Gastroesophageal sphincter (tissue), 4 donors: ENCODE measurements at places on chromosomes 6 and 20. TPM values are rescaled to one million over a fixed set of nuclear protein-coding genes. Genes with fewer than 3 reads are reported as not detected.

GRCh38 chr6:79763301-79763700, 132.2 kb downstream of the SH3BGRL2 start:
- ATAC-seq = no peak

DNA sequence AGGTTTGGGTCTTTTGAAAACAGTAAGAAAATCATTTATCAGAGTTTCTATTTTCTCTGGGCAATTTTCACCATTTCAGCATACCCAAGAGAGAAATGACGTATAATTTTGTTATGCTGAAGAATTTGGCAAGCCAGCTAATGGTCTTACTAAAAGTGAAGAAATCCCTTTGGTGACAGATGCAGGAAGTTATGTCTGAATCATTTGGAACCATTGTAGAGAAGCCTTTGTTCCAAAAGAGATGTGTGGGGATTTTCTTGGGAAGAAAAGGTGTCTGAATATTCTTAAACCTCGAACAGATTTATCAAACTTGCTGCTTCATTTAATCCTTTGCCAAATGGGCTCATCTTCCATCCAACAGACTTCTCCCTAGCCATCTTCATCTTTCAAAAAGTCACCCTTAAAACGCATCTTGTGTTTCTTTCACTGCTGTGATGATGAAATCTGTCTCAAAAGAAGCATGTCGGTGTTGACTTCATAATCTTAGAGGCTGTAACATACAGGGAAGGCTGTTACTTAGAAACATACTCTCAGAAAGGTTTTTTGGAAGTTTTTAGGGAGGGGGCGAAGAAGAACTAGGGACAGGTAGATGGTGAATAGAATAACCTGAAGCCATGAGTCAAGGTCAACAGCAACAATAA, 39.5 kb downstream of the CITED2 start:
- ATAC-seq = peak; percentile 87

DNA sequence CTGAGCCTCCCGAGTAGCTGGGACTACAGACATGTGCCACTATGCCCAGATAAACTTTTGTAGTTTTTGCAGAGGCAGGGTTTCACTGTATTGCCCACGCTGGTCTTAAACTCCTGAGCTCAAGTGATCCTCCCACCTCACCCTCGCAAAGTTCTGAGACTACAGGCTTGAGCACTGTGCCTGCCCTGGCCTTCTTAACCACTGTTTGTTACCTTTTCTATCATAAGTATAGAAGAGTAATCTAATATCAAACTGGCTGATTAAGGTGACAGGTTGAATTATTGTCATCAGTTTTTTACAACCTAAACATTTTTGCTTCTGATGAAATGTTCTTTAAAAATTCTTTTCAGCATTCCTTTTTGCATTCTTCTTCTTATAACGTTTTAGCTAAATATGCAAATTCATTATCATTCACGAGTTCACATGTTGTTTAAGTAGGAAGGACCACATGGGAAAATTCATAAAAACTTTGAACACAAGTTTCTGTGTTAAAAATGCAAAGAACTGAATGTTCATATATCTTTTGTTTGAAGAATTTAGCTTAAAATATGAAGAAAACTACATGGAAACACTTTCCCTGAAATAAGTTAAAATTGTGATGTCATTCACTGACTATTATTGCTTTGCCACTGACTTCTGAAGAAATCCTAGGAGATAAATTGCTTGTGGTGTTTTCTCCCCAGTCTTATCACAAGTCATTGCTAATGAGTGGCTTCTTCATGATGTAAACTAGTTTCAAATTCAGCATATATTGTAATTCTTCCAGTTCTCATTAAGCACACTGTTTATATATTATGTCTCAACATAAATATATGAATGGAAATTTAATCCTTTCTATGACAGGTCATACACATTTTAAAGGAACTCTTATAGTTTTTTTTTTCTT, 106.7 kb downstream of the ADGRB3 start:
- no peak for ATAC-seq

DNA sequence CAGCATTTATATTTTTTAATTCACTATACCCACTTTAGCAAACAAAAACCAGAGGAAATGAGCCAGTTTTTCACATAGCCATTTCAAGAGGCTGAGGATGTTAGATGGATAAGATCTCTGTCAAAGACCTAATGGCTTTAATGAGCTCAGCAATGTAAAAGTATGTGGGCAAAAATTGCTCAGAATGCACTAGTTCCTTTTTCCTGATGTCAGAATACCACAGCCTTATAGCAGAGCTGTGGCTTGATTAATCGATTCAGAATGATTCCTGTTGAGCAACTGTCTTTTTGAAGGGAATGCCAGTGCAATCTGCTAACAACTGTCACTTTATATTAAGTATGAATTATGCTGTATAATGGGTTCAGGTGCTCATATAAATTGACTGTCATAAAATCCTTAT, 100.6 kb upstream of the HIVEP1 start:
- ATAC-seq = no peak

- ATAC-seq = no peak
Measured at GRCh38 chr6:34657037-34657306, 39.6 kb downstream of the ILRUN start.

- no peak for ATAC-seq
Measured at GRCh38 chr20:49353348-49353747, 75.5 kb upstream of the ZNFX1 start.

DNA sequence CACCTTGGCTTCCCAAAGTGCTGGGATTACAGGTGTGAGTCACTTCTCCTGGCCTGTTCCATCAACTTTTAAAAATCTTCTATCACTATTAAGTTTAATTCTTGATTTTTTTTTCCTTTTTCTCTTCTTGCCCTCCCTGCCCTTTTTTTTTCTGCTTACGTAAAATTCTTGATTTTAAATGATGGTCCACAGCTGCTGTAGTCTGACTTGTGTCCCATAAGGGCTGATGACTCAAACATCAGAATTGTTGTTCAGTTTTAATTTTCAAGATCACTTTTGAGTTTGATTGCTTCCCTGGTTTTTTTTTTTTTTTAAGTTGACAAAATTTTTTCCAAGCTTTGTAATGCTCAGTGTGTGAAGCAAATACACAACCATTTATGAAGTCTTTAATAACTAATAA, 61.9 kb downstream of the CBFA2T2 start:
- ATAC-seq = peak; percentile 67

- ATAC-seq = no peak
Measured at GRCh38 chr6:145147559-145147958, 587.8 kb downstream of the EPM2A start.

- no peak for ATAC-seq
Measured at GRCh38 chr6:67976486-67976885, 658.6 kb upstream of the ADGRB3 start.

DNA sequence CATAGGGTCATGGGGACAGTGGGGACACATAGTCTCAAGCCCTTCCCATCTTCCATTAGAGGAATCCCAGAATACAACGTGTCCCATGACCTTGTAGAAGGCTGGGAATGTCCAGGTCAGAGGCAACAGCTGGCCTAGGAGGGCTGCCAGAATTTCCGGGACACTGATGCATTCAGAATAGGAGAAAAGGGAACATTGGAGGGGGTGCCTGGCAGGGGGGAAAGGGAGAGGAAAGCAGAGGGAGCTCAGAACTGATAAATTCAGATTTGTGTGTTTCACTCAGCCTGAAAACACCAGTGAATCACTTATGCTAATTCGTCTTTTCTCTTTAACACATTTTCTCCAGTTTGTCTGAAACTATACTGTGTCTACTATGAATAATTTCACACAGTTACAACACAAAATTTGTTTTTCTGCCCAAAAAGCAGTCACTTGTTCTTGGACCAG, 35.5 kb upstream of the BMP2 start:
- ATAC-seq = peak; percentile 74

DNA sequence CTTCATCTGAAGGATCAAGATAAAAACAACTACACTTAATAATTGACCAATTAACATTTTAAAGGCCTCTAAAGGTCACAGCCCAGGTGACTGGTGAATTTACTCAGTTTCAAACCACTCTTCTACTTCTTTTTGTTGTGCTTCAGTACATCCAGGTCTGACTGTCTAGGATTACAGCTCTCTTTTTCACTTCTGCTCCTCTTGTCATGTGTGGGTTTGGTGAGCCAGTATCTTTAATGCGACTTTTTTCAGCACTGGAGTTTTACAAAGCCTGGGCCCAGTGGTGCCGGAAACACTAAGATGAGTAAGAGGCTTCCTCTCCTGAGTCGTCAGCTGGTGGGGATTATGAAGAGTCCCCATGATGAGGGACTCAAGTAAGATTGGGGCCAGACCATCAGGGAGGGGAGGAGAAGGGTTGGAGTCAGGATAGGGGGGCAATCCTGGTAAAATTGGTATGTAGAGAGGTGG, 27.0 kb downstream of the HECA start:
- ATAC-seq = no peak

DNA sequence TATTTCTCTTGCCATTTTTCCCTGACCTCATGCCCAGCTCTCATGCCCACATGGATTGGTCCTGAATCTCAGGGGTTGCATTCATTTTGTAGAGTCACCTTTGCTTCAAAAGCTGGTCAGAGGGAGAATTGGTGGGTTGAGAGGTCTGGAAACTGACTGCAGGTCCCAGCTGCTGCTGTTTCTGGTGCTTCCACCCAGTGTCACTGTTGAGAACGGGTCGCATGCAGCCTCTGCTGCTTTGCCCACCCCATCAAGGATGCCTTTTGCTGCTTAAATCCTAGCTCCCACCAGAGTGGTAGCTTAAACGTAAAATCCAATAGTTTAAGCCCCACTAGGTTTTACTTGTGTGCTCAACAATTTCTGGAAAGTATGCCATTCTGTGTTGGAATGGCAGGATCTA, 211.4 kb upstream of the TSHZ2 start:
- no peak for ATAC-seq

- no peak for ATAC-seq
Measured at GRCh38 chr6:17985934-17986655, 1.3 kb downstream of the KIF13A start.

GRCh38 chr20:12180107-12180661, 262.5 kb downstream of the BTBD3 start:
- ATAC-seq = no peak

DNA sequence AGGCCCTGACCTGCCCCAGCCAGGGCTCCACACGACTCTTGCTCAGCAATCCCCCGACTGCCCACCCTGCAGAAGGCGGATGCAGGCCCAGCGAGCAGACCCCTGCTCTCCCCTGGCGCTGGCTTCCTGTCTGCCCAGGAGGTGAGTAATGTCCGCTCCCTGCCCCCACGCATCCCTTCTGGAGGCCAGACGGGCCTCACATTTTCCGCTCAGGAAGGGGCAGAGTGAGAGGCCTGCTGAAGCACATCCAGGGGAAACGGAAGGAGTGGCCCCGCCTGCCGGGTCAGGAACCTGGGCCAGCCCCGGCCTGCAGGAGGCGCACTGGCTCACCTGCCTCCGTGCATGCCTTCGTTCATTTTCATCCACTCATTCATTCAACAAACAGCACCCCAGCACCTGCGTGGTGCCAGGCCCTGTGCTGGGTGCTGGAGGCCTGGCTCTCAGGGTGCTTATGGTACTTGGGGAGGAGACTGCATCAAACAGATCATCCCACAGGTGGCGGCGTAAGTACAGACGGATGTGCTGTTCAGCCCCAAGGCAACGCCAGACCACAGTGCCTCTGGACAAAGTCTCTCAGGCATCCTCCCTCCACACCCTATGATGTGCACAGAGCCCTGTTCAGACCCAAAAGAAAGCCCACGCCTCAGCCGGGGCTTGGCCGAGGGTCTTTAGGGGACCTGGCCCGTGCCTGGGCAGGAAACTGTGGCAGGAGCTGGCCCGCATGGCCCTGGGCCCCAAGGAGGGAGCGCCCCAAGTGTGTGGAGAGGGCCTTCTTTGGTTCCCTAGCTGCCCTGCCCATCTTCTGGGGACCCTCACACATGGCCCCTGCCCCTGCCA, 112.1 kb downstream of the ASXL1 start:
- ATAC-seq = peak; percentile 52

- ATAC-seq = no peak
Measured at GRCh38 chr6:55518529-55519060, 60.4 kb downstream of the HMGCLL1 start.

GRCh38 chr6:140736231-140736630, 1361.8 kb upstream of the CITED2 start:
- ATAC-seq = no peak

GRCh38 chr6:19668710-19669109, 168.5 kb upstream of the ID4 start:
- ATAC-seq = no peak

DNA sequence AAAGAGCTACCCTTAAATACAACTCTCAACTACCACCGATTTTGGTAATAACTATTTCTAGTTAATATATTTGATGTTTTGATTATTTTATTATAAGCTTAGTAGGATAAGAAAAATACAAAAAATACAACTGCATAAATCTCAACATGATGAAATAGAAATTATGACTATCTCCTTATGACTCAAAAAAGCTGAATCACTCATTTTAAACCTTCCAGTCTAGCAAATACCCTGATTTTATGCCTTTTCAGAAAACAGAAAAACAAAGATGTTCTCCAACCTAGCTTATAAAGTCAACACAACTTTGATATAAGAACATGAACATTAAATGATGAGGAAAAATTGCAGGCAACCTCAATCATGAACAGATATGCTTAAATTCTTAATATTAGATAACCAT, 40.2 kb upstream of the DSE start:
- ATAC-seq = no peak

DNA sequence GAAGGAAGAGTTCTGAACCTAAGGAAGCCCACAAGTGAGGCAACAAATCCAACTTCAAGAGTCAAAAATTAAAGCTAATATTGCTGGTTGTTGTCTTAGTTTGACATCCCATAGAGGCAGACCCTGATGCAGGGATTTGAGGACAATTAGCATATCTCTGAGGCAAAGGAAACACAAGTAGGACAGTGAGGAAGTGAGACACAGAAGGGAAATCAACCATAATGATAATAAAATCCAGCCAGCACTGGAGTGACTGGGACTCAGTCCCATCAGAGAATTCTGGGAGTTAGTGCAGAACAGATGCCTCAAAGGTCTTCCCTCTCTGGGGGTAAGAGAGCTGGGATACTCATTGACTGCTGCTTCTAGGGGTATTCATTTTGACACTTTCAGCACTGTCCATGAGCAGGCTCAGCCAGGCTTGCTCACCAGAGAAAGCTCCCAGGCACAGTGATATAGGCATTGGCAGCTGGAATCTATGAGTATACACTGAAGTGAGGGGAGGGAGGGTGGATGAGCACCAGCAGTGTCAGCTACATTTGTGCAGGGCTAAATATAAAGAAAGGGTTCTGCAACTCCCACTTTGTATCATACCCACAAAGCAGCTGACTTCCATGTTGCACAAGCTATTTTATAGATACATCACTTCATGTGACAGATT, 43.4 kb upstream of the SPTLC3 start:
- ATAC-seq = no peak

- ATAC-seq = no peak
Measured at GRCh38 chr20:60921022-60921622, 330.9 kb upstream of the CDH4 start.

- no peak for ATAC-seq
Measured at GRCh38 chr6:89509777-89510281, 76.9 kb downstream of the ANKRD6 start.

- no peak for ATAC-seq
Measured at GRCh38 chr6:154170106-154170505, 131.1 kb downstream of the OPRM1 start.

- no peak for ATAC-seq
Measured at GRCh38 chr20:32536851-32537656, 48.1 kb downstream of the NOL4L start.

GRCh38 chr6:1612974-1613306, 3.2 kb downstream of the FOXC1 start:
- no peak for ATAC-seq

The BFSP1 gene
- total RNA-seq = 5.9 TPM

The DEFB112 gene
- not detected for total RNA-seq

The COL21A1 gene
- total RNA-seq = 47.1 TPM

The BMP6 gene
- total RNA-seq = 6.2 TPM

The TSPYL1 gene
- 99.3 TPM for total RNA-seq

The COL12A1 gene
- 101 TPM for total RNA-seq

The EPHA7 gene
- total RNA-seq = 162 TPM

The CLVS2 gene
- total RNA-seq = 0.50 TPM

The SCUBE3 gene
- 2.6 TPM for total RNA-seq

The LY86 gene
- 2.2 TPM for total RNA-seq

The SPTLC3 gene
- 2.0 TPM for total RNA-seq
